ENCODE measurements at places on chromosomes 7 and 10.
A peak's percentile ranks its signal among the peaks of the same experiment; 100 is the strongest.

DNA sequence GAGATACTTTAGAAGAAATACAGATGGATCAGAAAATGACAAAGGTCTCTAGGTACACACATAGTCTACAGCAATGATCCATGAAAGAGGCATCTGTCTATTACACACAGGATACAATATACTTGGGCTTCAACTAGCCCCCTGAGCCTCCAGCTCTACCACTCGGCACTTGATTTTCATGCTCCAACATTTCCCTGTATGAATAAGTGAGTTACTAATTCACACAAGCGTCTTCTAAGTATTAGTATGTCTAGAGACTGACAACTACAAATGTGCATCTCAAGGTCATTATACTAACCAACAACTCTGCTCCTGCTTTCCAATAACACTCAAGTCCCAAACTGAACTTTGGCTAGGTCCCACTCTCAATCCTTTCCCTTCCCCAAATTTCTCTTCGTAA is 8.3 kb downstream of the FAM204A start:
- no peak for DNase-seq

- DNase-seq = no peak
These were observed 206.0 kb upstream of the MDFIC start for GRCh38 chr7:114715907-114716306.

DNA sequence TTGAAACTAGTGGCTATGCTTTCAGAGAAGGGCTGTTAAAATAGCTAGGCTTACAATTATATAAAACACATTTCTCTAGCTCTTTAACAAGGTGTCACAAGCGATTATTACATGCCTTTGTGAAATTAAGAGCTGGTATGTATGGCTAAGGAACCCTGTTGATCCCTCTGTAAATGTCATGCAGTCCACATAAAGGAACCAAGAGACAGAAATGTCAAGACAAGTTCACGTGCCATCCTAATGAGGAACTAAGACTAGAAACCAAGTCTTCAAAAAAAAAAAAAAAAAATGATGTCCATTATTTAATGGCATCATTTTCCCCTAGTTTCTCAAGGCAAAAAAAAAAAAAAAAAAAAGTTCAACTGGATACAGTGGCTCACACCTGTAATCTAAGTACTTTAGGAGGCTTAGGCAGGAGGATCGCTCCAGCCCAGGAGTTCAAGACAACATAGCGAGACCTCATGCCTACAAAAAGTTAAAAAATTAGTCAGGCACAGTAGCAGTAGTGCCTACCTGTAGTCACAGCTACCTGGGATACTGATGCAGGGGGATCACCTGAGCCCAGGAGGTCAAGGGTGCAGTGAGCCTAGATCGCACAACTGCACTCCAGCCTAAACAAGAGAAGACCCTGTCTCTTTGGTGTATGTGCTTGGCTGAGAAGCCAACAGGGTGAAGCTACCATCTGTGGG is 63.4 kb downstream of the SRPK2 start:
- DNase-seq = no peak

- no peak for DNase-seq
These were observed 1.5 kb upstream of the LAMB1 start for GRCh38 chr7:108004220-108005142.

DNA sequence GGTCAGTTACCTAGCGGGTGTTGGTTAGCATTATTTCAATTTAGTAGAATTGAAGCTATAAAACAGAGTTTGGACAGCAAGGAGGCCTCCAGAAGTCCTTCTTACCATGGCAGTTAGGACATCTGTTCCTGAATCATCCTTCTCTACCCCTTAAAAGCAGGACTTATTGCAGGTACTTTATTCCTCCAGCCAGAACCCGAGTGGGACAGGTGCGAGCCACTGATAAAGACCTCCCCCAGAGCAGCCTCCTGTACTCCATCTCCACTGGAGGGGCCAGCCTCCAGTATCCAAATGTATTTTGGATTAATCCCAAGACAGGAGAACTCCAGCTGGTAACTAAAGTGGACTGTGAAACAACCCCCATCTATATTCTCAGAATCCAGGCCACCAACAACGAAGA is 54.6 kb downstream of the CDHR3 start:
- DNase-seq = no peak

DNA sequence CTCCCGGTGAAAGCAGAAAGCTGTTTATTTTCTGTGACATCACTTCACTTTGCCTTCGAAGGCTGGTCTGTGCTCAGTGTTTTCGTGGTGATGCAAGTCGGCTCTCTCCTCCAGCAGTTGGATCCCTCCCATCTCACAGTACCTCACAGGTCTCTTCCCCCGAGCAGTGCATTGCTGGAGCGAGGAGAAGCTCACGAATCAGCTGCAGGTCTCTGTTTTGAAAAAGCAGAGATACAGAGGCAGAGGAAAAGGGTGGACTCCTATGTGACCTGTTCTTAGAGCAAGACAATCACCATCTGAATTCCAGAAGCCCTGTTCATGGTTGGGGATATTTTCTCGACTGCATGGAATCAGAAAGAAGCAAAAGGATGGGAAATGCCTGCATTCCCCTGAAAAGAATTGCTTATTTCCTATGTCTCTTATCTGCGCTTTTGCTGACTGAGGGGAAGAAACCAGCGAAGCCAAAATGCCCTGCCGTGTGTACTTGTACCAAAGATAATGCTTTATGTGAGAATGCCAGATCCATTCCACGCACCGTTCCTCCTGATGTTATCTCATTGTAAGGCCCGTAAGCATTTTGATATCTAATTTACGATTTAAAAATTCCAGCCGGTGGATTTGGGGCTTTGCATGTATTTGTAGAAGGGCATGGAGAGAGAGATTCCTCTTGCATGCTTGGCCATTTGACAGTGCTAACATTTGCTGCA is at the start of gene LGI1:
LGI1 (plus strand) TSS at position 136 of the 707 bp plus-strand sequence; CDS start at position 345, 209 bp downstream.
- no peak for DNase-seq

GRCh38 chr10:14595526-14596182 is 179.0 kb downstream of the FAM107B start:
- no peak for DNase-seq

GRCh38 chr7:141844256-141844655 is 3.0 kb upstream of the PRSS37 start:
- no peak for DNase-seq

- DNase-seq = no peak
These were observed 123.6 kb upstream of the SFMBT2 start for GRCh38 chr10:7534480-7534852.

- DNase-seq = no peak
These were observed 1.9 kb downstream of the SLC18A3 start for GRCh38 chr10:49611816-49612512.

DNA sequence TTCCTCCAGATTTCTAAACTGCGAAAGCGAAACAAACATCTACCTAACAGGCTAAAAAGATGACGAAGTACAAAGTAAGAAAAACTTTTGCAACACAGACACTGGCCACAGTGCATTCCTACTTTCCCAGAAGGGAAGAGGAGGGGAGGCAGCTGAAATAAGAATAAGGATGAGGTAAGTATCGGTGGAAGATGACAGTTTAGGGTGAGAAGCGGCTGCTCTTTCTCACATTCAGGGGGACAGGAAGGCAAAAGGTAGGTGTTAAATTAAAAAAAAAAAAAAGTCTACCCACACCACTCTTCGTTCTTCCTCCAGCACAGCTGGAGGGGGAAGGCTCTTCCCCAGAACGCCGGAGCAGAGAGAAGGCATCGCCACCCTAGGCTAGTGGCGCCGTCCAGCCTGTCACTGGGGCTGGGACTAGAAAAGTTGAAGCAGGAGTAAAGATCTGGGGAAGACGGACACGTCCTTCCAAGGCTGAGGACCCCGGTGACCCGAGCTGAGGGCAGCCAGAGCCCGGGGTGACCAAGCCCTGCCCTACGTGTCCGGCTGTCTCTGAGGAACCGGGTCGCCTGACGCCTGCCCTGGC is 846 bp downstream of the DNAJC1 start:
- DNase-seq = peak; percentile 15

DNA sequence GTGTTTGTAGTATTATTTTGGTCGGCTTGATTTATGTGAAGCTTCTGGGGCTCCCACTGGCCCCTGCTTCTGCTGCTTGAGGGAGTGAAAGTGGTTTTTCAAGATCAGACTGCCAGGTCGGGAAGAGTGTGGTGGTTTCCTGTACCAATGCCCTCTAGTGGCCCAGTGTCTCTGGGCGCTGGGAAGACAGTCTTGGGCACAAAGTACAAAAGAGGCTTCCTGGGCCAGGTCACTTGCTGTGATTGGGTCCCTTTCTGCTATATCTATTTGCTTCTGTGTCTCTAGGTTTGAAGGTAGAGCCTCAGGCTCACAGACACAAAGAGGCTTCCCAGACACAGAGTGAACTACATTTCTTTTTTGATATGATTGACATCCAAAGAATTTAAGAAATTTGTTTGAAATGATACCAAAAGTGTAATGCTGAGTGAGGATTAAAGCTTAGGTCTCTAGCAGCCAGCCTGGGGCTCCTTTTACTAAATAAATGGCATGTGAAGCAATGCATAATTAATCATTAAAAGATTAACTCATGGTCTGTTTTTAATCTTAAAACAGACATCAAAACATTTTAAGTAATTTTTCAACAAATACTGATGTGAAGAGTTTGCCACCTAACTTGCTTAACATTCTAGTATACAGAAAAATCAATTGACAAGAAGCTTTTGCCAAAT is 36.3 kb downstream of the ABCB1 start:
- DNase-seq = no peak

GRCh38 chr7:148336411-148336810 is 254.2 kb upstream of the C7orf33 start:
- no peak for DNase-seq

GRCh38 chr7:76201732-76202665 is at the start of gene SRRM3:
SRRM3 (plus strand) TSS chr7:76201896; CDS start chr7:76235067, 33,171 bp downstream.
- peak; percentile 74 for DNase-seq

DNA sequence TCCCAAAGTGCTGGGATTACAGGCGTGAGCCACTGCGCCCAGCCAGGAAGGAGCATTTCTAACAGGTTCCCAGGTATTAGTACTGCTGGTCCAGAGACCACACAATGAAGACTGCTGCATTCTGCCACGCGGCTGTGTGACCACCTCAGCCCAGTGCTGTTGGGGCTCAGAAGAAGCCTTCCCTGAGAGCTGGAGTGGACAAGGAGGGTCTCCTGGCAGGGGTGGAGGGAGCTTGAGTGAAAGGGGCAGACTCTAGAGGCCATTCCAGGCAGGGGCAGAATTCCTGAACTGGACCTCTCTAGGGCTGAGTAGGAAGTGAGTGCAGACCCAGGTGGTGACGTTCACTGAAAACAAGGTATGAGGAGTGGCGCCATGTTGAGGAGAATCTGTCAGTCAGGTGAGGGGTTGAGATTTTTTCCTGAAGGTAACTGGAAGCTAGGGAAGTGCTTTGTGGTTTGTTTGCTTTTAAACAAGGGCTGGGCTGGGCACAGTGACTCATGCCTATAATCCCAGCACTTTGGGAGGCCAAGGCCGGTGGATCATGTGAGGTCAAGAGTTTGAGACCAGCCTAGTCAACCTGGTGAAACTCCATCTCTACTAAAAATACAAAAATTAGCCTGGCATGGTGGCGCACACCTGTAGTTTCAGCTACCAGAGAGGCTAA is 67.6 kb downstream of the TACC2 start:
- no peak for DNase-seq

- no peak for DNase-seq
These were observed 35.0 kb upstream of the AGR3 start for GRCh38 chr7:16916738-16917137.

DNA sequence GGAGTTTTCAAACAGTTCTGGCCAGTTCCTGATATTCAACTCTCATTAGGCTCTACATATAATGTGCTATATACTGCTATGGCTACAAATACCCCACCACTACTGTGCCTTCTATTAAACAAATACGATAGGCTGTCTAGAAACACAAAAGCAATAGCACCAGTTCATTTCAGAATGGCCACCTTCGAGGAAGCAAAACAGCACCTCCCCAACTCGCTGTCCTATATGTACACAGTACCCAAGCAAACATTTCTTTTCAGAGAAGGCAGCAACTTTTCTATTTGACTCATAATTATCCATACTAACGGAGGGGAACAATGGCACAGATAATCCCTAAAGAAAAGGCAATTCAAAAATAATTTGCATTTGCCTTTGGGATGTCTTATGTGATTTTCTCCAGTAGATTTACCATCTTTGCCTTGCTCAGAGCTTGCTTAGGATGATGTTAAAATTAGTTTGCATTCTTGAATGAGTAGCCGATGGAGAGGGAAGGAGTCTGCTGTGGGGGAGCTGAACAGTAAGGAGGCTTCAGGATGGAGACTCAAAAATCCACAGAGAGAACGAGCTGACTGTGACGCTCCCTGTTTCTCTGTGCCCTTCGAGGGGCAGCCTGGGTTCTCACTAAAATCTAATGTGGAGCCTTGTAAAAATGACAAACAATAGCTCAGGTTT is 218.7 kb downstream of the FANK1 start:
- no peak for DNase-seq
